Activated CD8-positive, alpha-beta memory T cell treated with anti-CD3 and anti-CD28 coated beads, Interleukin-2, amount 10 ng/mL, durations not matched to agents 7 days and 5 days (primary cell): ENCODE measurements at places on chromosomes 1 and 21. TPM values are rescaled to one million over a fixed set of nuclear protein-coding genes. Genes with fewer than 3 reads are reported as not detected.

Gene ESRRG
- not detected for total RNA-seq

Gene APOBEC4
- total RNA-seq: not detected

Gene WDR64
- 0.12 TPM for total RNA-seq

Gene NBPF6
- total RNA-seq: not detected

Gene ADCY10
- 0.07 TPM for total RNA-seq

Gene ZCCHC17
- 23.7 TPM for total RNA-seq

Gene ENAH
- total RNA-seq: not detected
